ENCODE measurements at places on chromosomes 7 and 10.

DNA sequence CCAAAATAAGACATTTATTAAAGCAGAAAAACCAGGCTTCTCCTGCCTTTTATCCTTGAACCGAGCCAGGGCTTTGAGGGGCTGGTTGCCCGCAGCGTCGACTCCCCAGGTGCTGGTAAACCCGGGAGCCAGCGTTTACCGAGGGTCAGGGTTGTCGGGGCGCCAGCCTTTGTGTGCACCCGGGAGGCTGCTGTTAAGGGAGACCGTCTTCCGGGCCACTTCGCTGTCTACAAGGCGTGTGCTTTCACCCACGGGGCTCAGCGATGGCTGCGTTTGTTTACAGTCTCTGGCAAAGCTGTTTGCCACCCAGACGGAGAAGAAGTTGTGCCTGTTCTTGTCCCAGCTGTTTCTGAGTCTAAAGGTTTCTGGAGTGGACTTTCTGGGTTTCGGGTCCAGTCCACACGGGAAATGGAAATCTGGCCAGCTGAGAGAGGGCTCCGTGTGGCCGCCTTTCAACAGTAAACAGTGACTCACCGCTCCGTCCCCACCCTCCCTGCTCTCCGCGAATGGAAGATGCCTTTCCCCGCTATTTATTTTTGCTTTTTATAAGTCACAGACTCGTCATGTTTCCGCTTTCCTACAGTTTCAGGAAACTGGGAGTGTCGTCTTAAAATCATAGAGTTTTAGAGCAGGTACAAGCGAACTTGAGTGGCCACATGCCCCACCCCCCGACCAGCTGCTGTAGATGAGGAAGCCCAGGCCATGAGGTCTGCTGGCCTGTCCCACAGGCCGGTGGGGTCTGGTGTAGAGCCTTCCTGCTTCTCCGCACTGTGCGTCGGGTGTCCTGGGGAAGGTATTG is 2.2 kb downstream of the MAFK start:
- DNase-seq: peak; percentile 76

DNA sequence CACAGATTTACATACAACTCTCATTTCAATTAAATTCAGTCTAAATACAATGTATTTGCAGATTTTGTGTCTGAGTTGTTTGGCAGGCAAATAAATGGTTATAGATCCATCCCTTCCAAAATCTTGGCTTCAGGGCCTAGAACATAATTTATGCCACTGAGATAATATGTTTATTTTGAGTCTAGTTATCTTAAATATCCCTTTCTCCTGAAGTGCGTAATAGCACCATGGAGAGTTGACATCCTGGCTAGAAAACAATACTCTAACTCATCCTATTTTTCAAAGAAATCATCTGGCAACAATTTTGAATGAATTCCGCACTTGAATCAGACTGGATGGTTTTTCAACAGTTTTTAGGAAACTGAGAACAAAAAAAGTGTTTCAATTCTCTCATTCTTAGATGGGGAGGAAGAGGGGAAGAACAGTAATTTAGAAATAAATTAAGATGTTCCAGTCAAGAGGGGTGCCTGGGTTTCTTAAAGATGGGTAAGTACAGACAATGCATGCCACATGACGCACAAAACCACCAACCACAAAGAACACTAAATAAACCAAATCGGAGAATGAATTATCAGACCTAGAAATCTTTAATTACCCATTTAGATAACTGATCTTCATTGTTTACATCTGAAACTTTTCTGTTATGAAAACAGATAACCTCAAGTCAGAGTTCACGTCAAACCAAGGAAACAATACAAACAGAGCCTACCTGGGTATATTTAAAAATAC is 228.7 kb upstream of the PTN start:
- no peak for DNase-seq

- DNase-seq: no peak
These were observed 233.8 kb upstream of the LYZL1 start for GRCh38 chr10:29055101-29055500.

DNA sequence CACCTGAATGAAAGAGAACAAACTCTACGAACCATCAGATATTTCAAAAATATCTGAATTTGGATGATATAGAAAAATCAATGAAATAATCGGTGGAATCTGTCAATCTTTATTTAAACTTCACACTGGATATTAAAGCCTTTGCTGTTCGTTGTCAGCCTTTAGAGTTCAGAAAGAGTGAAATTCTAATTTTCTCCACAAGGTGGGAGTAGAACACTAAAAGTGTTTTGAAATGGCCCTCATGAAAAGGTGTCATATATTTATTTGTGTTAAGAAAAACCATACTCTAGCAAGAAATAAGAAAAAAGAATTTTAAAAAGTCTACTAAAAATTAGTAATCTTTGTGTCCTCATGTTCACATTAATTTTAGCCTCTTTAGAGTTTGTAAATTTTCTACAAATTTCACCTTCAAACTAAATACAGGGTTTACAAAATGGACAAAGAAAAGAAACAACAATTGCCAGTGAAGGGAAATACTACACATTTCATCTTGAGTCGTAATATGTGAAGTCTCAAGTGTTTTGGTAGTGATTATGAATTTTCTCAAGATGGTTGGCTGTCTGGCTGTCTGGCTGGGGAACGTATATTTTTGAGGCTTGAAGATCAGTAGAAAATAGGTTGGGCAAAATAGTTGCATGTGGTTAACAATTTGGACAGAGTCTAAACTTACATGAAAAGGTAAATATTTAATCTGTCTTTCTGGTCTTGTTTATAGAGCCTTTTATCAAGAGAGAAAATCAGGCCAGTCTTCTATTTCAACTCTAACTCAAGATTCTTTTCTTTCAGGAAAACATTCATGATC is 43.7 kb downstream of the DNAJB9 start:
- peak; percentile 53 for DNase-seq

DNA sequence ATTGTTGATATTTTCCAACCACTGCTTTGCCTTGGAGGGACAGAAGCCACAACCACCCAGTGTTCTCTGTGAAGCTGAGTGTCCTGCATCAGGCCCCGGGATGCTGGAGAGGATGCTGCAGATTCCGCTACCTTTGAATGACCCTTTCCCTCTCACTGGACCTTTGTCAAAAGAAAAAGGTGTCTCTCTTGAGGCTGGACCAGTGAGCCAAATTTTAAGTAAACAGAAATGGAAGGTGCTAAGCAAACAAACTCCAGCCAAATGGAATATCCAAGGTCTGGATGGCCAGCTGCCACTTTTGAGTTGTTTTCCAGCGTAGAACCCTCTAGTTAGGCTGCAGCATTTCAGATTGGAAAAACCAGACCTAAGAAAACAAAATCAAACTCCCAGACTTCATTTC is 145.5 kb downstream of the TRIL start:
- DNase-seq: no peak

DNA sequence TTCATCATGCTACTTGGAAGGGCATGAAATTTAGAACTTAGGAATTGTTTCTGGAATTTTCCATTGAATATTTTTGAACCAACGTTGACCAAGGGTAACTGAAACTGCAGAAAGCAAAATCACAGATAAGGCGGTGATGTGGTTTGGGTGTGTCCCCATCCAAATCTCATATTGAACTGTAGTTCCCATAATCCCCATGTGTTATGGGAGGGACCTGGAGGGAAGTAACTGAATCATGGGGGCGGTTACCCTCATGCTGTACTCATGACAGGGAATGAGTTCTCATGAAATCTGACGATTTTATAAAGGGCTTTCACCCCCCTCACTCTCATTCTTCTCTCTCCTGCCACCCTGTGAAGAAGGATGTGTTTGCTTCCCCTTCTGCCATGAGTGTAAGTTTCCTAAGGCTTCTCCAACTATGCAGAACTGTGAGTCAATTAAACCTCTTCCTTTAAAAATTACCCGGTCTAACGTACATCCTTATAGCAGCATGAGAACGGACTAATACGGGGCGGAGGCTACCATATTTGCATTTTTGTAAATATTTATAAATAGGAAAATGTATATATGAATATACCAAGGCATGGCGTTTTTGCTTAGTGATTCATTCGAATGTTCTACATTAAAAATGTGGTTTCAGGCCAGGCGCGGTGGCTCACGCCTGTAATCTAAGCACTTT is 12.4 kb downstream of the NMT2 start:
- DNase-seq: no peak

GRCh38 chr10:12564173-12564572 is 214.8 kb downstream of the CAMK1D start:
- peak; percentile 47 for DNase-seq

DNA sequence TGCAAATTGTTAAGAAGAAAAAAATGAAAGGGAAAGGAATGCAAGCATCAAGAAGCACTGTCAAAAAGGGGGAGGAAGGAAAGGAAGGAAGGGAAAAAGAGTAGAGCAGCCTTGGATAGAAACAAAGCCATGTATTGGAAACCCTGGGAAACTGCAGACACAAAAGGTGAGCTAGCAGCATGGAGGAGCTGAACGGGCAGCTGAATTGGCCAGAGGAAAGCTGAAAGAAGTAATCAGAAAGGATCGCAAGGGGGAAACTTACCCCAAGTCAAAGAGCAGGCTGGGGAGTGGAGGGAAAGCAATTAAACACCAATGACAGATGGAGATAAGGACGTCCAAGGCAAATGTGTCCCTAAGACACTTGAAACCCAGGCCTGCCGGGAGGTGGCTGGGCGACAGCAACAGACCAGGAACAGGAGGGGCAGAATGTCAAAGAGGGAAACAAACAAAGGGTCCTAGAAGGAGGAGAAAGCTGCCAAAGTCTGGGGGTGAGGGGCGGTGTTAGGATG is 93.8 kb upstream of the SVIL start:
- no peak for DNase-seq

GRCh38 chr10:8298896-8299570 is 244.5 kb downstream of the GATA3 start:
- DNase-seq: no peak

- DNase-seq: no peak
These were observed 291.8 kb downstream of the AHR start for GRCh38 chr7:17590221-17590620.

DNA sequence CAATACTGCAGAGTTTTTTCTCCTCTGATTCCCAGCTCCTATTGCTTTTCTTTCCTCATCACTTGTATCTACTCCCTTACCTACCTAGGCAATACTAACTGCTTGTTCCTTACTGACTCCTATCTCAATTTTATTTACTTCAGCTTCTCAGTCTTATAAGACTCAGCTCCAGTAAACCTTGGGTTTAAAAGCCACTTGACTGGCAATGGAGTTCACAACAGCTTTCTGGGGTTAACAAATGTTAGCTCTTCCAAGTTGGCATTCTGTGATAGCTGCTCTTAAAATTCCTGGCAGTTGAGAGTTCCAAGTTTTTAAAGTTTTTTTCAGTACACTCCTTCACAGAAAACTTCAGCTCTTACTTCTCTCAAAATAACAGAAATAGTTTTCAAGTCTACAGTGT is 14.2 kb downstream of the ATAD1 start:
- no peak for DNase-seq

- no peak for DNase-seq
These were observed 76.9 kb upstream of the LANCL2 start for GRCh38 chr7:55288070-55288824.

GRCh38 chr10:43202657-43203447 is 64.0 kb downstream of the RASGEF1A start:
- DNase-seq: no peak

- no peak for DNase-seq
These were observed 156.3 kb upstream of the PRSS58 start for GRCh38 chr7:142414135-142414534.

GRCh38 chr7:98879198-98879978 is 1.1 kb downstream of the TRRAP start:
- peak; percentile 44 for DNase-seq

- DNase-seq: no peak
These were observed at the start of gene PAXIP1 for GRCh38 chr7:155003092-155003375. PAXIP1 (minus strand) TSS chr7:155003124; CDS start chr7:155002929, 195 bp downstream.

DNA sequence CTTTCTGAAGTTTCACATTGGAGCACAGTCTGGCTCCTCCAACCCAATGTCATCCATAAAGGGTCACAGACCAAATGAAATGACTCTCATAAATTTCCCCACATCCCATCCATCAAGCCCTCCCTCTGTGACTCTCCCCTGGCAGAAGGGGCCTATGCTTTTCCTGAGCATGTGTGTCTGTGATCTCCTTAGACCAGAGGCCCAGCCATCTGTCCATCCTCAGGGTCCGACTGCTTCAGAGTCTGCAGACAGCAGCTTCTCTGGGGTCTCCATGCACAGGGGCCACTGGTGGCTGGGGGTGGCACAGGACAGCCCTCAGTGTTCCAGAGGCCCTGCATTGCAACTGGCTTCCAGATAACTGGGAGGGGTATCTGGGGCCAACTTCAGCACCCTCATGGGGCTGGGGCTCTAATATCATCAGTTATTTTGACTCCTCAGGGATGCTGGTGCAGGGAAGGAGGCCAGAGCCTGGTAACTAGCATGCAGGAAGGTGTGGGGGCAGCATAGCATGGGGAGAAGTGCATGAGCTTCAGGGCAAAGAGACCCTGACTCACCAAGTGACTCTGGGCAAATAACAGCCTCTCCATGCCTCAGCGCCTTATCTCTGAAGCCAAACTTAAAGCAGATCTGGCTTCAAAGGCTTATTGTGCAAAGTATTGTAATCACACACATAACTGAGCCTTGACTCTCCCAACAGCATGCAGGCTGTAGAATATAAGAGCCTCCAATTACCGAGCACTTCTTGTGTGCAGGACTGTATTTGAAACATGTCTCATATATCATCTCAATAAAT is 266.9 kb downstream of the GRID1 start:
- no peak for DNase-seq

DNA sequence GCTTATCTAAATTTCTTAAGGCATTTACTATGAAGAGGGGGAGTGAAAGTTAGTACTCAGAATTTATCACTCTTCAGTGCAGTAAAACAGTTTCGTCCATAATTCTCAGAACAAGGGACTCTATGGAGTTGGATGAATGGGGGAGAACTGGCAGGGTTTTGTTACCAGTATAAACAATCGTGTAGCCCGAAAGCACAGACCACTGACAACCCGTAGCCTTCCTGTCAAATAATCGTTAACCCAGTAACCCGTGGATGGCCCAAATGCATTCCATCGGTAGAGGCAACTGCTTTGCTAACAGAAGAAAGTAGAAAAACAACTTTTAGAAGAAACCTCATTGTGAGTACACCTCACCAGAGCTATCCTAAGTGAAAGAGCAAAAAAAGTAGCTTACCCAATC is 583.9 kb downstream of the NXPH1 start:
- DNase-seq: no peak

DNA sequence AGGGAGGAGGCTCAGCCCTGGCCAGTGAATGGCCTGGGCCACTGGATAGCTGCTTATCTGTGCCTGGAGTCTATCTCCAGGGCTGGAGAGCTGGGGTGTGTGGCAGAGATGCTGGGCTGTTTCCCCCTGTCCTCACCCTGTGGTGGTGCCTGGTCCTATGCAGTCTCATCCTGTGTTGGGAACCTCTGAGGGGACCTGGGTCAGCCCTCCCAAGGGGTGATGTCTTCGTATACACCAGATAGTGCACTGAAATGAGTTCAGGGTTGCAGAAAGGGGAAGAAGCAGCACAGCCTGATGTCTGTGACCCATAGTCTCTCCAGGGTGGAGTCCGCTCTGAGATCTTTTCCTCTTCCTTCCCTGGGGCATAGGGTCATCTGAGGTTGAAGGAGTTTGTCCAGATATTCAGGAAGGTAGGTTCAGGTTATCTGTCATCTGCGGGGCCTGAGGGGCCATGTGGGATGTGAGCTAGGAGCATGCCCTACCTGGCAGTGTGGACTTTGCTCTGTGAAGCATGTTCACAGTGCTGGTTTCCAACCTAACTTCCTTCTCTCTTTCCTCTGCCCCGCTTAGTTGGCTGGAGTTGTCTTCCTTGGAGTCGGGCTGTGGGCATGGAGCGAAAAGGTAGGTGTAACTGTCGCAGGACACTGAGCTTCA is 33.4 kb upstream of the SH2D4B start:
- no peak for DNase-seq

Data from RCC 7860 (cell line).